CD4-positive, alpha-beta memory T cell (primary cell): ENCODE measurements at places on chromosomes 13 and 19. TPM values are rescaled to one million over a fixed set of nuclear protein-coding genes. Genes with fewer than 3 reads are reported as not detected.

The MAN2B1 gene
- 137 TPM for total RNA-seq

The ZNF557 gene
- total RNA-seq = 32.3 TPM

The ZNF223 gene
- 6.8 TPM for total RNA-seq

The PRTN3 gene
- not detected for total RNA-seq

The IRF3 gene
- total RNA-seq = 366 TPM

The ZNF606 gene
- total RNA-seq = 37.3 TPM

The NCR1 gene
- not detected for total RNA-seq

The ZNF439 gene
- total RNA-seq = 17.7 TPM

The CD70 gene
- total RNA-seq = 1.9 TPM

GRCh38 chr13:25581351-25581750, 209.6 kb downstream of the ATP8A2 start:
- no peaks in the 10 kb centered on the region for H3K36me3 ChIP-seq
- H3K27me3 ChIP-seq = no peaks in the 10 kb centered on the region
- no peaks in the 10 kb centered on the region for H3K4me1 ChIP-seq
- H3K27ac ChIP-seq = no peak overlapping the region
- H3K4me3 ChIP-seq = no peak overlapping the region
- no peak for DNase-seq

- H3K27me3 ChIP-seq = no peaks in the 10 kb centered on the region
- no peak overlapping the region for H3K4me3 ChIP-seq
- no peak for DNase-seq
- no peaks in the 10 kb centered on the region for H3K36me3 ChIP-seq
Observed at GRCh38 chr13:23642110-23642509, 71.9 kb downstream of the TNFRSF19 start.

DNA sequence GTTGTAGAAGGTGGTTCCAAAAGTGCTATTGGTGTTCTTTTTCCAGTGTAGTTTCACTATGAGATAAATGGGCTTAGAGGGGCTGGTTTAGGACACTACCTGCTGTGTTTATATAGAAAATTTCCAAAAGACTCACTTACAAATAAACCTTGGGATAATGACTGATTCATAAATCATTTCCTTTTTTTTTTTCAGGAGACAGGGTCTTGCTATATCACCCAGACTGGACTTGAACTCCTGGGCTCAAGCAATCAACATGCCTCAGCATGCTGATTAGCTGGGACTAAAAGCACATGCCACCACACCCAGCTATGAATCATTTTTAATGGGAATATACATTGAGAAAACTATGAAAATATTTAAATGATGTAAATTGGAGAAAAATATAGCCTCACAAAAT, 376.6 kb downstream of the PCDH9 start:
- DNase-seq = no peak
- H3K27me3 ChIP-seq = no peaks in the 10 kb centered on the region
- H3K27ac ChIP-seq = no peak overlapping the region

- no peaks in the 10 kb centered on the region for H3K36me3 ChIP-seq
- no peak overlapping the region for H3K4me3 ChIP-seq
- no peak overlapping the region for H3K27ac ChIP-seq
- H3K27me3 ChIP-seq = no peaks in the 10 kb centered on the region
Observed at GRCh38 chr13:97114651-97115050, 107.5 kb upstream of the MBNL2 start.

DNA sequence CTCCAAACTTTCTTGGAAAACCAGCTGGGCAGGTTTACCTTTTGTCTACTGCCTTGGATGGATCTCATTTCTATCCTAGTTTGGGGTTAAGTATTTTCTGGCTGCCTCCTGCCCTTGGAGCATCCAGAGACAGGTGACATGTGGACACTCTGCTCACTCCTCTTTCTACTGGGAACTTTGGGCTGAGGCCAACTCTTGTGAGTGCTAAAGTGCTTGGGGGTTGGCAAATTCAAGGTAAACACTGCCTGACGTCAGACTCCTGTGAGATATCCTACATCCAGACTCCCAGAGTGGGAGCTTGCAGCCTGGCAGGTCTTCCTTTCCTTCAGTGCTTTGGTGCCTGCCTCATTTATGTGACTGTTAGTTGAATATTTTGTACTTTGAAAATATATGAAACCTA, 388.1 kb downstream of the KCNRG start:
- H3K4me1 ChIP-seq = no peaks in the 10 kb centered on the region
- H3K4me3 ChIP-seq = no peak overlapping the region
- H3K27me3 ChIP-seq = no peaks in the 10 kb centered on the region
- no peak overlapping the region for H3K27ac ChIP-seq
- DNase-seq = no peak
- no peaks in the 10 kb centered on the region for H3K36me3 ChIP-seq

DNA sequence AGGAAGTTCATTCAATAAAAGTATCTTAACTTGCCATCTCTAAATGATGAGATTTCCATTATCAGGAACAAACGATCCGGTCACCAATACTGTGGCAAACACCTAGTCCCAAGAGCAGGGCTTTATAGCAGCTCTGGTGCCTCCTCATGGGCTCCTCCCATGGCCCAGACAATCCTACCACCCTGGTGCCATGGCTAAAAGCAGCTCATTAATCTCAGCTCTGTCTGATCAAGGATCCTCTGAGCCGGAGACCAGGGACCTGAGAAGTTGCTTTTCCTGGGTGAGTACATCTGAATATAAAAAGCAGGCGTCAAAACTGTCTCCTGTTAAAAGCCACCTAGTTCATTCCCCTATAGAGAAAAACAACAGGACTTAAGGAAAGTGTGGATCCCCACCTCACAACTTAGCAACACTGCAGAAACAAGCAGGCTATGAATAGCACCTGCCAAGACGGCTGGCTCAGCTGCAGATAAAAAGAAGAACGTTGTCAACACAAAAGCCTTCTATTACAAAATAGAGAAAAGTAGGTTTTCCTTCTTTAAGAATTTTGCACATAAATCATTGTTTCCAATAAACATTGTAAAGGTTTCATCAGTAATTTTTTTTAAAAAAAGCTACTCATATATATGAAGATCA, 30.3 kb downstream of the TSHZ3 start:
- no peaks in the 10 kb centered on the region for H3K4me1 ChIP-seq
- no peaks in the 10 kb centered on the region for H3K36me3 ChIP-seq
- no peak for DNase-seq

DNA sequence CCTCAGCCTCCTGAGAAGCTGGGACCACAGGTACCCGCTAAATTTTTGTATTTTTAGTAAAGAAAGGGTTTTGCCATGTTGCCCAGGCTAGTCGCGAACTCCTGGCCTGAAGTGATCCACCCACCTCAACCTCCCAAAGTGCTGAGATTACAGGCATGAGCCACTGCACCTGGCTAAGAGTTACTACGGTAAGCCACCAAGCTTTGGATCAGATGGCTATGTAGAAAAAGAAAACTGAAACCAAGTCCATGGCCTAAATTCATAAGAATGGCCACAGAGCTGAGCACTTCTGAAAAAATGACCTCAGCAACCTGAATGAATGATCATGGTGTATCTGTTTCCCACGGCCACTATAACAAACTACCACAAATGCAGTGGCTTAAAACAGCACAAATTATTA, 9.4 kb downstream of the OPA3 start:
- H3K36me3 ChIP-seq = no peaks in the 10 kb centered on the region
- no peak overlapping the region for H3K4me3 ChIP-seq
- no peak overlapping the region for H3K27ac ChIP-seq

- H3K36me3 ChIP-seq = peaks cover 46% of the 10 kb centered on the region
- no peaks in the 10 kb centered on the region for H3K27me3 ChIP-seq
- DNase-seq = no peak
- no peak overlapping the region for H3K27ac ChIP-seq
- peaks cover 47% of the 10 kb centered on the region for H3K4me1 ChIP-seq
- H3K4me3 ChIP-seq = no peak overlapping the region
Observed at GRCh38 chr13:30745906-30746686, 10.8 kb downstream of the ALOX5AP start.

DNA sequence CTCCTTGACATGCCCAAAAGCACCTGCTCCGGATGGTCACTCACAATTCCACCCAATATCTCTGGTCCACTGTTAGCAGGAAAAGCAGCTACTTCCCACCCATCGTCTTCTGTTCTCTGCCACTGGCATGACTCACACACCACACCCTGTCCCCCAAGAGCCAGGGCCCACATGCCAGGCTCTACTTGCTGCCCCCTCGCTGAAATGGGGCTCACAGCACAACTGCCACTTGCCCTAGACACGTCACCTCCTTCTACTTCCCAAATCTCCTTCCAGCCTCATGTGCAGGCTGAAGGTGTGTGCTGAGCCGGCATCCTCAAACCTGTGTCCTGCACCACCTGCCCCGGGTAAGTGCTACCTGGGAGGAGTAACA, 65.0 kb downstream of the TBC1D4 start:
- DNase-seq = no peak
- no peaks in the 10 kb centered on the region for H3K27me3 ChIP-seq
- no peaks in the 10 kb centered on the region for H3K4me1 ChIP-seq
- no peak overlapping the region for H3K4me3 ChIP-seq

DNA sequence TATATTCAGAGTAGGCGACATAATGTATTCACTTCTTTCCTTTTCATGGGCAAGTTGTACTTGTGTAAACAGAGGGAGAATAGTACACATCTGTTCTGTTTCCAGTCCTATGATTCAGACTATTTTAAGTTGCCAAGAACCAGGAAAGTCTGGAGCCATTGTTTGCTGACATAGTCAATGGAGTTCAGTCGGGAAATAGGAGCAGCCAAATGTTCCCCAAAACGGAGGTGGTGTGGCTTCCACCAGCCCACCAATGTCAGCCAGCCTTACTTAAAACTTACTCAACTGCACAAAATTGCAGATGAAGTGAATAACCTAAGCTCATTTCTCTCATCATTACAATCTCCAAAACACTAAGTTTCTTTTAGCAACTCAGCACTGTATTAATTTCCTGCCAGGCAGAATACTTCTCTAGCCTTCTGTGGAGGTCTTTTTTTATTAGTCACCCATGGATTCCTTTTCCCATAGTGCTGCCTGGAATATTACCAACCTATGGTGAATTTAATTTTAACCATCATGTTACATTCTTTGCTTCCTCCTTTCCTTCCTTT, 22.3 kb upstream of the CSNK1A1L start:
- H3K4me1 ChIP-seq = no peaks in the 10 kb centered on the region
- H3K27ac ChIP-seq = no peak overlapping the region
- H3K4me3 ChIP-seq = no peak overlapping the region
- no peaks in the 10 kb centered on the region for H3K27me3 ChIP-seq
- DNase-seq = no peak

GRCh38 chr19:40252395-40252794, 25.9 kb upstream of the CCNP start:
- H3K4me3 ChIP-seq = no peak overlapping the region
- H3K4me1 ChIP-seq = no peaks in the 10 kb centered on the region
- no peak overlapping the region for H3K27ac ChIP-seq
- no peaks in the 10 kb centered on the region for H3K27me3 ChIP-seq

DNA sequence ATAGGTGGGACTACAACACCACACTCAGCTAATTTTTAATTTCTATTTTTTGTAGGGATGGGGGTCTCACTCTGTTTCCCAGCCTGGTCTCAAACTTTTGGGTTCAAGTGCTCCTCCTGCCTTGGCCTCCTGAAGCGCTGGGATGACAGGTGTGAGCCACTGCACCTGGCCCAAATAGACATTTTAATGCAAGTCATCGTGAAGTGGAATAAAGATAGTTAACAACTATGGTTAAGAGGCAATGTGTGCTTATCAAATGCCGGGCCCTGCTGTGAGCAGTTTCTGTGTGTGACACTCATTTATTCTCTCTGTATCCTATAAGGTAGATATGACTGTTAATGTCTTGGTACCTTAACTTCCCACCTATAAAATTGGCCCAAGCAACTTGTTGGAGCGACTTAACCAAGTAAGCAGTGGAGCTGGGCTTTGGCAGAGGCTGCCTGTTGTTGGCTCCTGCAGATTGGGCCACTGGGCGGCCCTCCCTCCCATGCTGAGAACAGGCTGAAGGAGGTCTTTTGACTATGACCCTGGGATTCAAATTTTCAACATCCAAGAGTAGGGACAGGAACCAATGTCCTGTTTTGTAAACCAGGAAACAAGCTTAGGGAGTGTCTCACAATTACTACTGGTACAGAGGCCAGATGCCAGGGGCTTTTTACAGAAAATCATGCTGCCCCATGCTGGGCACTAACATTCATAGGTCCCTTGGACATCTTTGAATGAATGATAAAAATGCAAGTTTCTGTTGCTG, 450.7 kb downstream of the TSHZ3 start:
- no peaks in the 10 kb centered on the region for H3K4me1 ChIP-seq
- H3K4me3 ChIP-seq = no peak overlapping the region
- no peaks in the 10 kb centered on the region for H3K27me3 ChIP-seq
- H3K36me3 ChIP-seq = no peaks in the 10 kb centered on the region
- DNase-seq = no peak

GRCh38 chr13:111518161-111518792, 197.8 kb downstream of the TEX29 start:
- no peaks in the 10 kb centered on the region for H3K4me1 ChIP-seq
- DNase-seq = no peak
- no peaks in the 10 kb centered on the region for H3K36me3 ChIP-seq
- H3K4me3 ChIP-seq = no peak overlapping the region
- H3K27me3 ChIP-seq = no peaks in the 10 kb centered on the region

DNA sequence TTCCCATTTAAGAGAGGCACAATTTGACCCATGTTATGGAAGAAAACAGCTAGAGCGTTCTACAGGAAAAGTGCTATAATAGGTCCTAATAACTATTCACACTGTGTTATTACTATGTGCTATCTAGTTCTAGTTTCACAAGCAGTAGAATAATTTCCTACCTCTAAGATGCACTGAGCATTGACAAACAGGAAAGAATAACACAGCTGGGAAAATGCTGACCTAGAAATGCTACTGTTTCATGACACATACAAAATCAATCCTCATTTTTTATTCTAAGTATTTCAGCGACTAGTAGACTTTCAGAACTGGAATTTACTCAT, 259.5 kb downstream of the ITGBL1 start:
- peaks cover 1% of the 10 kb centered on the region for H3K4me1 ChIP-seq
- no peaks in the 10 kb centered on the region for H3K36me3 ChIP-seq
- DNase-seq = no peak
- H3K4me3 ChIP-seq = no peak overlapping the region
- no peak overlapping the region for H3K27ac ChIP-seq
- no peaks in the 10 kb centered on the region for H3K27me3 ChIP-seq

DNA sequence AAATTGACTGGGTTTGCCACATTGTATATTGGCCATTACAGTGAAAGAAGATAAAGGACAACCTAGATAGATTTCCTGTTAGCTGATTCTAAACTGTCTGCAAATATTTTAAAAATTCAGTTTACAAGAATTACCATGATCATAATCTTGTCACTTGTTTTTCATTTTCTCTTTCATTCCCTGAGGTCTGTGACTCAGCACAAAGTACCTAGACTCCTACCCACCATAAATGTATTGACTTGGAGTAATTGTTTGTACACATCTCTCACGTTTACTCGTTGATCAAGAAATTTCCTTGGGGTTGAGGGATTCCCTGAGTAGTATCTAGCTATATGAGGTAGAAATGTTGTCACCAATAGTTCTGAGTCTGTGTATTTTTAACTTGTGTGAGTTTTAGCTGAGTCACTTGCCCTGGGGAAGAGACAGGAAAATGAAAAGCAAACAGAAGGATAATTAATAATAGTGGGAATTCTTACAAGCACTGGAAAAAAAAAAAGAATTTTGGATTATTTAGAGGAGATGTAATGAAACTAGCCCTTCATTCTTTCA, 299.2 kb upstream of the DACH1 start:
- no peak overlapping the region for H3K4me3 ChIP-seq
- H3K27ac ChIP-seq = no peak overlapping the region
- no peaks in the 10 kb centered on the region for H3K4me1 ChIP-seq
- no peak for DNase-seq

GRCh38 chr13:98950705-98951104, 27.2 kb downstream of the DOCK9 start:
- no peak overlapping the region for H3K27ac ChIP-seq
- no peak overlapping the region for H3K4me3 ChIP-seq
- no peaks in the 10 kb centered on the region for H3K36me3 ChIP-seq
- H3K27me3 ChIP-seq = no peaks in the 10 kb centered on the region
